MCF 10A (cell line): ENCODE measurements at places on chromosomes 11 and 22.
A peak's percentile ranks its signal among the peaks of the same experiment; 100 is the strongest.

GRCh38 chr11:35313760-35314153, 105.6 kb downstream of the SLC1A2 start:
- no peaks in the 10 kb centered on the region for H3K27me3 ChIP-seq
- DNase-seq: no peak
- H3K4me1 ChIP-seq: no peaks in the 10 kb centered on the region
- H3K36me3 ChIP-seq: peaks cover 5% of the 10 kb centered on the region
- H3K27ac ChIP-seq: no peak overlapping the region

- H3K27ac ChIP-seq: no peak overlapping the region
- peaks cover 32% of the 10 kb centered on the region for H3K27me3 ChIP-seq
- no peak overlapping the region for H3K4me3 ChIP-seq
- DNase-seq: peak; percentile 66
Measured at GRCh38 chr11:18171377-18172000, 1.1 kb upstream of the MRGPRX4 start.

DNA sequence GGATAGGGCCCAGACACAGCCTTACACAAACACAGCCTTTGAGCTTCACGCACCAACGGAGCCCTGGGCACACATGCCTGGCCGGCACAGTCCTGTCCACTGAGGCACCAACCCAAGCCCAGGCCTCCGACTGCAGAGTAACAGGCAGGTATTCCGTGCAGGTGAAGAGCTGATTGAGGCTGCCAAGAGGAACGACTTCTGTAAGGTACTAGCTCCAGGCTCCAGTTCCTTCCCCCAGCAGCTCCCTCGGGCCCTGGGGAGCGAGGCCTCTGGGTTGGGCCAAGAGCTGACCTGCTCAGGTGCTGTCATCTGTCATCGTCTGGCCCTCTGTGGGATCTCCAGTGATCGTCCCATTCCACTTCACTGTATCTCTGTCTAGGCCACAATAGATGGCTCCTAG, 3.2 kb upstream of the MDK start:
- H3K27me3 ChIP-seq: no peaks in the 10 kb centered on the region
- no peak overlapping the region for H3K27ac ChIP-seq
- peaks cover 27% of the 10 kb centered on the region for H3K36me3 ChIP-seq
- H3K4me1 ChIP-seq: no peaks in the 10 kb centered on the region
- DNase-seq: no peak

DNA sequence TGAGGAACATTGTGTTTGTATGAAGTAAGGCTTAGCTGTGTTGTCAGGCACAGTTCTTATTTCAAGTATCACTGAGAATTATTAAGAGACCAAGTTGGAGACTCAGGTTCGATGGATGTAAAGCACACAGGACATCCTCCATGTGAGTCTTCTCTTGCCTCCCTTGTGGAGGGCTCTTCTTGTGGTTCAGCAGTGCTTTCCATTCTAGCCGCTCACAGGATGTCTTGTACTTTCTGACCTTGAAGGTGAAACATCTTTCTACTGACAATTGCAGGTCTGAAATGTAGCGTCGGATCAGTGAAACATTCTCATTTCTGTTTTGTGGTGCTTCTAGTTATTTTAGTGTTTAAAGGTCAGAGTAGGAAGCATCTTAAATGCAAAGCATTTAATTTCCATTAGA, 154.6 kb downstream of the HIPK3 start:
- no peak for DNase-seq
- H3K27me3 ChIP-seq: peaks cover 40% of the 10 kb centered on the region
- no peak overlapping the region for H3K4me3 ChIP-seq
- no peaks in the 10 kb centered on the region for H3K4me1 ChIP-seq

- H3K27ac ChIP-seq: no peak overlapping the region
- no peak overlapping the region for H3K4me3 ChIP-seq
- H3K4me1 ChIP-seq: no peaks in the 10 kb centered on the region
Measured at GRCh38 chr11:112481893-112482292, 221.2 kb upstream of the PLET1 start.

DNA sequence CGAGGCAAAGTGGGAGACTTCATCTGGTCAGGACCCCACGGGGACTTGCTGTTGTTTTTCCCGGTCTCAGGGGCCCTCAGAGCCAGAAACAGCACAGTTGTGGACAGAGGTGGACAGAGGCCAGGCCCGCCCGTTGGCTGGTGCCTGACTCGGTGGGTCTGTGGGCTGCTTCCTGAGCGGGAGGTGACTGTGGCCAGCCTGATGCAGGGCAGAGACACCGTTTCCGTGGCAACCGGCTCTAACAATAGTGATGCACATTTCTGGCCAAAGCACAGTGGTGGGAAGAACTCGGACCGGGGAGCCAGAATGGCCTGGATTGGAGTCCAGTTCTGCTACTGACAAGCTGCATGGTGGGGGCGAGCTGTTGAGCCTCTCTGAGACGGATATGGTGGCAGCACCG, 58.7 kb upstream of the ATXN10 start:
- H3K27me3 ChIP-seq: no peaks in the 10 kb centered on the region
- DNase-seq: no peak
- peak overlapping the region; percentile 51 for H3K4me3 ChIP-seq
- H3K36me3 ChIP-seq: no peaks in the 10 kb centered on the region

GRCh38 chr11:215581-216037, 8.1 kb downstream of the RIC8A start:
- H3K4me1 ChIP-seq: peaks cover 9% of the 10 kb centered on the region
- H3K36me3 ChIP-seq: peaks cover 61% of the 10 kb centered on the region
- no peak for DNase-seq
- peak overlapping the region; percentile 63 for H3K27ac ChIP-seq
- no peaks in the 10 kb centered on the region for H3K27me3 ChIP-seq

DNA sequence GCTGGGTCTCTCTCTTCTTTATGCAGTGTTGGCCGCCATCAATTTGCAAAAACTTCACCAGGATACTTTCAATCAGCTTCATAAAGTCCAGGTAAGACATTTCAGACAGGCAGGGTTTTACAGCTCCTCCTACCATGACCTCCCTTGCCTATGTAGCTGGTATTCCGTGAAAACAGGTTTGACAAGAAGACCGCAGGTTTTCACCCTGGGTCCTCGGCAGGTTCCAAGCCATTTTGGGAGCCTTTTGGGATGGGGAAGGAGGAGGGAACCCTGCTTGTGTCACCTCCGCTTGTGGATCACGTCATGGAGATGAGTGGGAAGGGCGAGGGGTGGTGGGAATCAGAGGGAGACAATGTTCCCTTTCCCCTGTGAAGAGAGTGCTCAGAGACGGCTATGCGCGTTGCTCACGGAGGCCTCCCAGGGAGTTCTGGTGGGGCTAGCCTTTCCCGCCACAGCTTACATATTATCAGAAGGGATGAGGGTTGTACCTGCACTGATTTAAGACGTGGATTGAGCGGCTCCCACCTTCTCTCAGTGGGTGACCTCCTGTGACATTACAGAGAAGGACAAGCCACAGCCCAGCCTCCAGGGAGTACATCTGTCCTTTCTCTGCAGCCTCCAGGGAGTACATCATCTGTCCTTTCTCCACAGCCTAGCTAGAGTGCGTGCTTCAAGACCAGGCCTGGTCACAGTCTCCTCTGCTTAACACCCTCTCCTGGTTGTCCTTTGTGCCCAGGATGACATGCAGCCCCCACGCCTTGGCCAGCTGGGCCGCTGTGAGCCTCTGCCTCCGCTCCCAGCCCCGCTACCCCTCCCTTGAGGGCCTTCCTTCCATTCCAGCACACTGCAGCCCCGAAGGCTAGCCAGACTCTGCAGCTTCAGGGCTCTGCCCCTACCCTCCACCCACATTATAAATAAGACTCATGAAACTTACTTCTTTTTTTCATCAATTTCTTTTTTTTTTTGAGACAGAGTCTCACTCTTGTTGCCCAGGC, 17.2 kb downstream of the GLB1L3 start:
- H3K36me3 ChIP-seq: no peaks in the 10 kb centered on the region
- H3K4me3 ChIP-seq: no peak overlapping the region
- H3K27me3 ChIP-seq: peaks cover 23% of the 10 kb centered on the region

DNA sequence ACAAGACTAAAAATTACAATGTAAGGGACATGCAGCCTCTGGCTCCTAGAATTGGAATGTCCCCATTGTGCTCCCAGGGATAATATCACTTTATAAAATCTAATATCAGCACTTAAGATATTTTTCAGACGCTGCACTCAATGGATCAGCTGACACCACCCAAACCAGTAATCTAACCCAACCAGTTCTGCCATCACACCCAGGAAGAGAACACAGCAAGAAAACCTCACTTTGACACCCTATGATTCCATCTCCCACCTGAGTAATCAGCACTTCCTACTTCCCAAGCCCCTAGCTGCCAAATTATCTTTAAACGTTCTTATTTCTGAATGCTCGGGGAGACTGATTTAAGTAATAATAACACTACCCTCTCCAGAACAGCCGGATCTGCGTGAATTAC, 2.6 kb downstream of the CASP4 start:
- H3K4me3 ChIP-seq: peak overlapping the region; percentile 85
- H3K27me3 ChIP-seq: no peaks in the 10 kb centered on the region
- H3K4me1 ChIP-seq: peaks cover 21% of the 10 kb centered on the region

- DNase-seq: no peak
- no peaks in the 10 kb centered on the region for H3K27me3 ChIP-seq
- peaks cover 29% of the 10 kb centered on the region for H3K4me1 ChIP-seq
- peaks cover 6% of the 10 kb centered on the region for H3K36me3 ChIP-seq
- no peak overlapping the region for H3K4me3 ChIP-seq
Measured at GRCh38 chr11:50077526-50077925, 44.9 kb downstream of the OR4C45 start.

GRCh38 chr11:74446532-74446938, 20.8 kb downstream of the KCNE3 start:
- peaks cover 20% of the 10 kb centered on the region for H3K4me1 ChIP-seq
- no peak overlapping the region for H3K4me3 ChIP-seq
- H3K27me3 ChIP-seq: no peaks in the 10 kb centered on the region

- no peak for DNase-seq
- H3K4me1 ChIP-seq: no peaks in the 10 kb centered on the region
- no peak overlapping the region for H3K27ac ChIP-seq
- H3K36me3 ChIP-seq: no peaks in the 10 kb centered on the region
Measured at GRCh38 chr11:72588421-72589410, 85.5 kb downstream of the PDE2A start.

DNA sequence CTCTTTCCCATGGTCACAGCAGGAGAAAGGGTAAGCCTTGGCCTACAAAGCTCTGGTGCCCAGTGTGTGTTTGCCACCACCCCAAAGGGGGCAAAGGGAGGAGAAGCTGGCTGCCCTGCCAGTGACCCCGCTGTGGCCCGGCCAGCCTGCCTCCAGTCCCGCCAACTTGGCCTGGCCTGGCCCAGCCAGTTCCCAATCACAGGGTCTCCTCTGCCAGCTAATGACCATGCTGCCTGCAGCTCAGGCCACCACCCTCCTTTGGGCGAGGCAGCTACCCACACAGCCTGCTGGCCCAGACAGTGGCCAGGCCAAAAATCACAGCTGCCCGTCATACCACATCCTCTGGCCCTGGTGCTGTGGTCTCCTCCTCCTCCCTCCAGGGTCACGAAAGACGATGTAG, 5.1 kb downstream of the GDPD5 start:
- no peak overlapping the region for H3K27ac ChIP-seq
- H3K27me3 ChIP-seq: no peaks in the 10 kb centered on the region
- no peak for DNase-seq
- H3K4me3 ChIP-seq: no peak overlapping the region

DNA sequence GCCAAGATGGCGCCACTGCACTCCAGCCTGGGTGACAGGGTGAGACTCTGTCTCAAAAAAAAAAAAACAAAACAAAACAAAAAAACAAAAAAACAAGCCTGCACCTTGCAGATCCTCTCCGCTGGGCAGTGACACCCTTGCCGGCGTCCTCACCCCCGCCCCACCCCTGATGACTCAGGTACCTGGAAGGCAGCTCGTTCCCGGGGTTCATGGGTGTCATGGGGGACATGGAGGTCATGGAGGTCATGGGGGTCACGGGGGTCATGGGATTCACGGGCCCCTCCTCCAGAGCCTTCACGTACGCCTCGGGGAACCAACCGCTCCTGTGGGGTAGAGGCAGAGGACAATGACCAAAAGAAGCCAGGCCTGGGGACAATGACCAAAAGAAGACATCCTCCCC, 3.0 kb upstream of the SLC16A8 start:
- H3K4me3 ChIP-seq: no peak overlapping the region
- H3K4me1 ChIP-seq: peaks cover 12% of the 10 kb centered on the region
- no peaks in the 10 kb centered on the region for H3K27me3 ChIP-seq

- no peak for DNase-seq
- no peak overlapping the region for H3K27ac ChIP-seq
- H3K4me3 ChIP-seq: no peak overlapping the region
- no peaks in the 10 kb centered on the region for H3K36me3 ChIP-seq
Measured at GRCh38 chr11:28965819-28966218, 857.6 kb downstream of the METTL15 start.

- H3K36me3 ChIP-seq: no peaks in the 10 kb centered on the region
- DNase-seq: peak; percentile 59
- H3K27me3 ChIP-seq: peaks cover 27% of the 10 kb centered on the region
- no peak overlapping the region for H3K4me3 ChIP-seq
Measured at GRCh38 chr22:26367402-26368245, 61.4 kb upstream of the ASPHD2 start.

DNA sequence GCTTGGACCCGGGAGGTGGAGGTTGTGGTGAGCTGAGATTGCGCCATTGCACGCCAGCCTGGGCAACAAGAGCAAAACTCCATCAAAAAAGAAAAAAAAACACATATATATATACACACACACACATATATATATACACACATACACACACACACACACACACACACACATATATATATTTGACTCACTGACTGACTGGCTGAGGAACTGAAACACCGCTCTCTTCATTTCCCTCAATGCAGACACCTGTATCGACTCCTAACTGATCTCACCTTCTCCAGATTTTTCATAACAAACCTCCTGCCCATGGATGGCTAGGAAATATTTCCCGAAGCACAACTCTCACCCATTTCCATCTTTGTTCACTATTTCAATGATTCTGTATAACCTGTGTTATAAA, 140.7 kb upstream of the ANO3 start:
- no peak overlapping the region for H3K27ac ChIP-seq
- no peak for DNase-seq
- peaks cover 13% of the 10 kb centered on the region for H3K27me3 ChIP-seq

DNA sequence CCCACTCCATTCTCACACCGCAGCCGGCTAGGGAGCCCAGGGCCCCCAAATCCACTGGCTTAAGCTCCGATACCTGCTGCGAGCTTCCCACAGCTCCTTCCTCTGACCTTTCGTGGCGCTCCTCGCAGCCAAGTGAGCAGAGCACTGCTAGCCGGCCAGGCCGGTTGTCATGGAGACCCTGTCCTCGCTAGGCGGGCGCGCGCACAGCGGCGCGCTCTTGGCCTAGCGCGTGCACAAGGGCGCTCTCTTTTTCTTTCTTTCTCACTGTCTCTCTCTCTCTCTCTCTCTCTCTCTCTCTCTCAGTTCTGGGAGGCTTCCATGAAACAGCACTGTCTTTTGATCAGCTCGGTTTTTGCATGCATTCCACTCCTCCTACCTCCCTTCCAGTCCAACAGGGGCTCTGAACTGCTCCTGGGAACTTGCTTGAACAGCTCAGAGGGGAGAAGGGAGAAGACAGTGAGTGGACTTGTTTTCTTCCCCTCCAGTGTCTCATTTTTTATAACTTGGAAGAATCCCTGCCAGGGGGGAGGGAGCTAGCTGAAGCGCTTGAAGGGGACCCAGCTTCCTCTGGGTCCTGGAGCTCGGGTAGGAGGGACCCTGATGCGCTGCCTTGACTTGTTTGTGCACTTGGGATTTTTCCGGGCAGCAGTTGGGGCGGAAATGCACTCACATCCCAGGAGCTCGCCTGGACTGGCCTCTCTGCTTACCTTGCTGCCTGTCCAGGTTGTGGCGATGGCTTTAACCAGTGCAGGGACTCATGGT, 100.3 kb upstream of the AKIP1 start:
- H3K27ac ChIP-seq: peak overlapping the region; percentile 83
- H3K36me3 ChIP-seq: peaks cover 4% of the 10 kb centered on the region
- H3K27me3 ChIP-seq: no peaks in the 10 kb centered on the region
- H3K4me1 ChIP-seq: peaks cover 37% of the 10 kb centered on the region

GRCh38 chr11:64401775-64402174, 42.8 kb downstream of the RPS6KA4 start:
- peaks cover 26% of the 10 kb centered on the region for H3K27me3 ChIP-seq
- no peak overlapping the region for H3K27ac ChIP-seq
- no peak overlapping the region for H3K4me3 ChIP-seq
- no peak for DNase-seq
- peaks cover 5% of the 10 kb centered on the region for H3K4me1 ChIP-seq
- H3K36me3 ChIP-seq: peaks cover 6% of the 10 kb centered on the region
